ENCODE measurements at places on chromosomes 6 and 20. TPM values are rescaled to one million over a fixed set of nuclear protein-coding genes. Genes with fewer than 3 reads are reported as not detected.

GRCh38 chr6:105748737-105749161 is 337.4 kb upstream of the PRDM1 start:
- DNase-seq = no peak

DNA sequence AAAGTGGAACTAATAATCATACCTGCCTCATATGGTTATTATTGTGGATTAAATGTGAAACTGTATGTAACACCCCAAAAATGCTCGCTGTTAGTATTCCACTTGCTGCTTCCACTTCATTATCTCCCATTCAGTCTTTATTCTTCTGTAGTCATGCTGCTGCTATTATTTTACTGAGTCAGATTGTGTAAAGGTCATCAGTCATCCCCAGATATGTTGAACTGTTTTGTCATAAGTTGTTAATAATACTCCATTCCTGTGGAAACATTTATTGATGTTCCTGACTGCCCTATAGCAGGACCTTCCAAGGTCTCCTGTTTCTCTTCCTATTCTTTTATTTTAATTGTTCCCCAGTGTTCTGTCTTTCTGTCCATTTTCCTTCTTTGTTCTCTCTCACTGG is 1148.3 kb downstream of the EPHA7 start:
- no peak for DNase-seq

DNA sequence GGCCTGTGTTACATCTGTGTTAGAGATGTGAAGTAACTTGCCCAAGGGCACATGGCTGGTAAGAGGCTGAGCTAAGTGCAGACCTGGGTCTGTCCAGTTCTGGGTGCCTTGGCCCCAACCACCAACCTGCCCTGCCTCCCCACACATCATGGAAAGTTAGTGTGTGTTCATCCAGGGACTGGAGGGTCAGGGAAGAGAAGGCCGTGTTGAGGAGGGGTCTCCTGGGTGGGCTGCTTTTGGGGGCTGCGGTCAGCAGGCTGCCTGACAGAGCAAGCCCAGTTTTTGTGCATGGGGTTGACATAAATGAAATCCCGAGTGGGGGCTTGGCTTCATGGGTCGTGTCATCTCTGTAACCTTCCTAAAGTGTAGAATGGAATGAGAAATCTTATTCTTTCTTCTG is 10.9 kb downstream of the PYGB start:
- no peak for DNase-seq

Gene TRAPPC3L
- total RNA-seq = 1.4 TPM

DNA sequence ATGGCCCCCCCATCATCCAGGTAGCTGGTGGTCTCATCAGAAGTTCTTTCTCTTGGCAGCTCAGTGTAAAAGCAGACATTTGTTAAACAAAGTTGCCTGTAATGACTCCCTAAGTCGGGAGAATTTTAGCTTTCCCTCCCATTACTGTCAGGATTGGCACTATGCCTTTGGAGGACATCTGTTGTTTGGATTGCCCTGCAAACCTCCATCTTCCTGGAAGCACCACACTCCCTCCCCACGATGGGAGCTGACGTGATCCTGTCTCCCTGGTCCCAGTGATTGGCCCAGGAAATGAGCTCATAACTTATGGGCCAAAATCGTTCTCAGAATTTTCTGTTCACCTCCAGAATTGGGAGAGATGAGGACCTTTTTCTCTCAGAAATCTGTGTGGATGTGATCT is 42.6 kb upstream of the CNR1 start:
- no peak for DNase-seq

Gene IL17A
- 2.4 TPM for total RNA-seq

Gene ATP6V1G2
- 3.6 TPM for total RNA-seq

DNA sequence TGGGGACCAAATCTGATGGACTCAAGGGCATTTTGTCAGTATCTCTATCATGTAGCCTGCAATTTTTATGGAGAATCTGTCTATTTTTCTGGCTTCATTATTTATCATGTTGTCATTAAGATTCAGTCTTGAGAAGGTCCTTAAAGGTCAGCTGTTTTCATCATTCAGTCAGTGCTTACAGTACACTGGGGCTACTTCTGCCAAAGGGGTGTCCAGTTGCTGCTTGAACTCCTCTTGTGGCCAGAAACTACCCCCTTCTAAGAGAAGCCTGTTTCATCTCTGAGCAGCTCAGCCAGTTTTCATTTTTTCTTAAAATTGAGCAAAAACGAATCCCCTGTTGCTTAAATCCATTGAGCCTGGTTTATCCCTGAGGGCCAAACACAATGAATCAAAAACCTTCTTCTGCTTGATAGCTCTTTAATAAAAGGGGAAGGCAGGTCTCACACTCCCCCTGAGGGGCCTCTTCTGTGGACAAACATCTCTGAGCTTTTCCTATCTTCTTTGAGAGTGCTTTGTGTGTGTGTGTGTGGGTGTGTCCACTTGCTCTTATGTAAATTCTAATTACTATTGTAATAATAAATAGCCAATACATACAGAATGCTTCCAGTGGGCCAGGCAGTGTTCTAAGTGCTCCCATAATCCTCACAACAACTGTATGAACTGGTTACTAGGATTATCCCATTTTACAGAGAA is 172.2 kb downstream of the PLCB1 start:
- peak; percentile 70 for DNase-seq

DNA sequence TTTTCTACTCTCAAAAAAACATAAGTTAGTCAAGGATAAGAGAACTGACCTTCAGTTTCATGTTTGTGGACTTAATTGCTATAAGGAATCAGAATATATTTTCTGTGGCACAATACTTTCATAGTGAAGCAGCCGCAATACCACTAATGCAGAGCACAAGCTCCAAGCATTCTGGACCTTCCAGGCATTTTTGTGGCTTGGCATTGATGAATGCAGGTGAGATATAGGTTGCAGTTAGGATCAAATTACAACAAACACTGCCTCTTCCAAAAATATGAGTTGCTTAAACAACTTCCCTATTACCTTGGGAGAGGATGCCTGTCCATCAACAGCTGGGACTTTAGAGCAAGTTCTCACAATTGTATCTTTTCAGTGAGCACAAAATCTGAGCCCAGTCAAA is 162.8 kb upstream of the RSPO3 start:
- no peak for DNase-seq
